ENCODE measurements at places on chromosomes 1 and 21.

- DNase-seq, result no peak
These were observed 22.6 kb downstream of the MAEL start for GRCh38 chr1:167011560-167012191.

GRCh38 chr1:162018418-162018817, 5.3 kb downstream of the OLFML2B start:
- DNase-seq, result no peak

DNA sequence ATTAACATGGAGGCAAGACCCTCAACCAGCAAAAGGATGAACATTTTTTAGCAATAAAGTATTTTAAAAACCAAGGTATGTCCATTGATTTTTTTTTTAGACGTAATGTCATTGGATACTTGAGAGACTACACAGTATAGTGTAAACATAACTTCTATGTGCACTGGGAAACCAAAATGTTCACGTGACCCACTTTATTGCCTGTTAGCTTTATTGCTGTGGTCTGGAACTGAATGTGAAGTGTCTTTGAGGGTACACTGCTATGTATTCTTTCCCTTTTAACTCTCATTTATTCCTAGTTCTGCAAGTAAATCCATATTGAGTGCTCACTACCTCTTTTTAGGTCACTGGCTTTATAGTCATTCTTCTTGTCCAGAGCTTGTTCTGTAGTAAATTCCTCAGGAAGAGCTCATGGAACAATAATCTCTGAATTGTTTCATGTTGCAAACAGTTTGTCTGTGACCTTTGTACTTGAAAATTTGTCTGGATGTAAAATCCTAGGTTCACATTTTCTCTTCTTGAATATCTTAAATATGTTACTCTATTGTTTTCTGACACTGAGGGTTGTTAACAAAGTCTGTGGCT, 20.6 kb downstream of the ABCD3 start:
- DNase-seq, result no peak

GRCh38 chr1:182376936-182377574, 14.5 kb downstream of the GLUL start:
- DNase-seq, result no peak

DNA sequence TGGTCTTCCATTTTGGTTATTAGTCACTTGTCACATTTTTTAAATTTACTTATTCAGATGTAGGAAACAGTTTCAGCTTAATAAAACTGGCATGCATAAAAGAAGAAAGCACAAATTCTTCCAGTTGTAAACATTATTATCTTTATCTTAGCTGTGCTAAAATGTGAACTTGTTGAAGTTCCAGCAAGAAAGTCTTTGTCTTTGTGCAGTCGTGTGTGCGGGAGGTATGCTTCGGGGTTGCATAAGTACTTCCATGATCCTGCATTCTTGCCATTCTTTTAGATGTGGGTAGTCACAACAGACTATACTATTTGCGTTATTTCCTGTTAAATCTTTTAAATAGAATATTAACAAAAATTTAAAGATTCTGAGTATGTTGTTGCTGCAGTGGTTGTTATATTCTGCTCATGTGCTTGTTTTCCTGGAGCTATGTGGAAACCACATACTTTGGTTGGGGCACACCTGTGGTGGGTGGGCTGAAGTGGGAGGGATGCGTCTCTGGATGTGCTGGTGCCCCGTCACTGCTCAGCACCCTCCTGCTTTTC, 49.9 kb downstream of the CBS start:
- DNase-seq, result no peak

DNA sequence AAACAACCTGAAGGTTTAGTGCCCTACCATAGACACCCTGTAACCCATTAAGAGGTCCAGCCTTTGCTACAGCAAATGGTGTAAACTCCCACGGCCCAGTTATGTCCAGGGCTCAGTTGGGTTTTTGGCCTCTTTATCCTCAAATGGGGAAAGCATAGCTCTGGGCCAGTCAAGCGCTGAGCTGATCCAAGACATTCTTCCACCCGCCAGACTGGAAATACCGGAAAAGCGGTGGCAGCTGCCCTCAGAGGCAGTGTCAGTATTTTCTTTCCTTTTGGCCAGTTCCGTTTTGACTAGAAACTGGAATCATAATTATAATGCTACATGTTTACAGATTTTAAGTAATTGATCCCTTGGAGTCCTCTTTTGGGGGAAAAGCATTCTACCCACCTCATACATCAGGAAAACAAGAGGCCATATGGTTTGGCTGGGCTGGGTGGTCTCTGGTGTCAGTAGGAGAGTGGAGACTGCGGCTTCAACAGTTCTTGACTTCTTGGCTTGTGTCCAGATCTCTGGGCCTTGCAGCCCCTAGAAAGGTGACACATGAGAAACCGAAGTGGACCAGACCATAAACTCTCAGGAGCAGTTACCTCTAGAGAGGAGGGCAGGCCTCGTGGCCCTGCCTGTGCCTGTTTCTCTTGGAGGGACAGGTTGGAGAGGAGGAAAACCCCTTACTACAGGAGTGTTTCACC, 30.2 kb upstream of the CLDN14 start:
- DNase-seq, result no peak

- no peak for DNase-seq
These were observed 5.5 kb downstream of the HIPK1 start for GRCh38 chr1:113934511-113935055.

DNA sequence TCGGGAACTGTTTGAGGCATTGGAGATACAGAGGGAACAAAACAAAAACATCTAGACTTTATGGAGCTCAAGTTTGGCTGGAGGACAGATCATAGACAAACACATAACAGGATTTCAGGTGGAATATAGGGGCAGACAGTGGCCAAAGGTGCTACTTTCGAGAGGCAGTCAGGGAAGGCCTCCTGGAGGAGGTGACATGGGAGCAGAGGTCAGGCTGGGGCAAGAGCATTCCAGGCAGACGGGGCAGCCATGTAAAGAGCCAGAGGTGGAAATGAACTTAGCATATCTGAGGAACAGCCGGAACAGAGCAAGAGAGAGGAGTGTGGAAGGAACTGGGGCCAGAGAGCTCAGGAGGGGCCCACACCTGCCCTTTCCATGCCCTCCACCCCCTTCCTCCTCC, 122.3 kb downstream of the DMRTB1 start:
- no peak for DNase-seq

DNA sequence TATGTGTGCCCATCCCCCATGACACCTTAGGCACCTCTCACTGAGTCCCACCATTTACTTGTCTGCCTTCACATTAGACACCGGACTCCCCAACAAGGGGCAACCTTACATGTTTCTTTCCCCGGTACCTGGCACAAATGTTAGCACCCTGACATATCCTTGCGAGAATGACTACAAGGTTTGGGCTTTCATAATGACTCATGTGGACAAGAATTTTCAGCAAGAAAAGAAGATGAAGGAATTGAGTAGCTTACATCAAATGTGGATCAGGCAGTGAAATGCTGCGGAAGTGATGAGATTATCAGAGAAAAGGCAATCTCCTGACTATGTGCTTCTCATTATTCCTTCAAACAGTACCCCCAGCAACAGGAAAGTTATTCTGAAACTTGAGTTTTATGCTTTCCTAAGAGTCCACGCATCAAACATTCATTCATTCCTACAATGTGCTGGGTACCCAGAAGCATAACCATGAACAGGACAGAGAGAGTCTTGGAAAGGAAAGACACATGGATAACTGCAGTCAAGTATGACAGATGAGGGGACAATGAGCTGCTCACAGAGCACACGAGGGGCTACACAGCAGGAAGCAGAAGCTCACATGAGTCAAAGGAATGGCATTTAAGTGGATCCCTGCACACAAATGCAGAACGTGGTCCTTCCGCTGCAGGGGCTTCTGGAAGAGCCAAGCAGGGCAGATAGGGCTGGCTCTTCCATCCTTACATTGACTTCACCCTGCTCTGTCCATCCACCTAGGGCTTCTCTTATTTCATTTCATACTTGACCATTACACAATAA, 112.1 kb downstream of the PCNX2 start:
- no peak for DNase-seq

GRCh38 chr1:3225661-3226060, 156.7 kb downstream of the PRDM16 start:
- DNase-seq, result no peak

- DNase-seq, result no peak
These were observed 3.8 kb downstream of the DNASE2B start for GRCh38 chr1:84402060-84402459.

DNA sequence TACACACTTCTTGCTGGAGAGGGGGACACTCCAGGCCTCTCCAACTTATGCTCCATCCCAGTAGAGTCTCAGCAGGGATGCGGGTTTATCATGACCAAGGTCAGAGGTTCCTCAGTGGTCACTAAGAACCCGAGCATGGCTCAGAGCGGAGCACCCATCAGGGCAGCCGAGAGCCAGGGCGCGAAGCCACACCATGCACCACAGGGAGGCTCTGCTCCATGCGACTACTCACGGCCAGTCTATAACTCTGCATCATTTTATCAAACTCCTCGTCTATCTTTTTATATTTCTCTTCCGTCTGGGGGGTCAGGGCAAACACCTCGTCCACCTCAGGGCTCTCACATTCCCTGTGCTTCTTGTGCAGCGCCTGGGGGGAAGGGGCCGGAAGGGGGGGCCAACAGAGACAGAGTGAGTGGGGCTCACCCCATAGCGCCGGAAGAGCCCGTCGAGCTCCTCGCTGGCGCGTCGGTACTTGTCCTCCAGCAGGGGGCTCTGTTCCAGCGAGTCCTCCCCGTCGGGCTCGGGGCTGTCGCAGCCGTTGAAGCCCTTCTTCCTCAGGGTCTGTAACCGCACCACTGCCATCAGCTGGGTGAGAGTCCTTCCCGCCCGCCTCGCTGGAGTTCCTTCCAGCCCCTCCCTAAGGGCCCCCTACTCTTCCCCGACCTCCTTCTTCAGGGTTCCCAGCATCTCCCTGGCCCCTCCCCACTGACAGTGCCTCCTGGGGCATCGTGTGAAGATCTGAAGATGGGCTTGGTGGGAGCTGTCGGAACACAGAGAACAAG, 20.0 kb downstream of the MEF2D start:
- DNase-seq, result peak; percentile 83

DNA sequence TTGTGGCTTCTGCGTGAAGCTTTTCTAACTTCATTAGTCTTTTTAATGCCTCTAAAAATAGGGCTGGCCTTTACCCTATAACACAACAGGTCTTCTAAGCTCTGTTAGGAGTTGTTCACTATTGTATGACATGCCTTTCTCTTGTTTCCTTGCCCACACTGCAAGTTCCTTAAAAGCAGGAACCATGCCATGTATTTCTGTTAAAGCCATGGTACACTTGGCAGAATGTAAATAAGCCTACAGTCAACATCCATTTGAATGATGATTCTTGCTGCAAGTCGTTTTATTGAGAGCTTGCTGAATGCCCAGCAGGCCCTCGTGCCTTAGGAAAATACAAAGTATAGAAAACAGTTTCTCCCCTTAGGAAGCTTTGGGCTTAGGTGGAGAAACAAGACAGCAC, 214.6 kb downstream of the DUSP10 start:
- DNase-seq, result no peak

- no peak for DNase-seq
These were observed 497 bp upstream of the FUCA1 start for GRCh38 chr1:23868557-23869016.

DNA sequence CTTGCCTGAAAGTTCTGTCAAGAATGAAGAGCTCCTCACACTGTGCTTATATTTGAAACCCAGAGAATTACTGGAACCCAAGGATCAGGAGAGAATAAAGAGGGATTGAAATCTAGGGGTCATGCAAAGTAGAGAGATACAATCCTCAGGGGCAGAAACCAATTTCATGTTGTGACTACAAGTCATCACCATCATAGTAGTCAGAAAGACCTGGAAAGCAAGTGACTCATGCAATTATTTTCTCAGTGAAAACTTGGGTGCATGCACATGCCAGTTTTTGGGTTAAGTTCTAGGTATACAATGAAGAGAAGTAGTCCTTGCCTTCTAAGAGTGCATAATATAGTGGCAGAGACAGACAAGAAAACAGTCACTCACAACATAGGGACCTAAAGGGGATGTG, 210.0 kb downstream of the ZC3H11B start:
- no peak for DNase-seq

- no peak for DNase-seq
These were observed 16.2 kb downstream of the NT5C1A start for GRCh38 chr1:39655578-39656268.

- DNase-seq, result no peak
These were observed 198.2 kb downstream of the LRRC7 start for GRCh38 chr1:69765951-69766350.

- DNase-seq, result no peak
These were observed 3.4 kb downstream of the DCST1 start for GRCh38 chr1:155037043-155037442.

DNA sequence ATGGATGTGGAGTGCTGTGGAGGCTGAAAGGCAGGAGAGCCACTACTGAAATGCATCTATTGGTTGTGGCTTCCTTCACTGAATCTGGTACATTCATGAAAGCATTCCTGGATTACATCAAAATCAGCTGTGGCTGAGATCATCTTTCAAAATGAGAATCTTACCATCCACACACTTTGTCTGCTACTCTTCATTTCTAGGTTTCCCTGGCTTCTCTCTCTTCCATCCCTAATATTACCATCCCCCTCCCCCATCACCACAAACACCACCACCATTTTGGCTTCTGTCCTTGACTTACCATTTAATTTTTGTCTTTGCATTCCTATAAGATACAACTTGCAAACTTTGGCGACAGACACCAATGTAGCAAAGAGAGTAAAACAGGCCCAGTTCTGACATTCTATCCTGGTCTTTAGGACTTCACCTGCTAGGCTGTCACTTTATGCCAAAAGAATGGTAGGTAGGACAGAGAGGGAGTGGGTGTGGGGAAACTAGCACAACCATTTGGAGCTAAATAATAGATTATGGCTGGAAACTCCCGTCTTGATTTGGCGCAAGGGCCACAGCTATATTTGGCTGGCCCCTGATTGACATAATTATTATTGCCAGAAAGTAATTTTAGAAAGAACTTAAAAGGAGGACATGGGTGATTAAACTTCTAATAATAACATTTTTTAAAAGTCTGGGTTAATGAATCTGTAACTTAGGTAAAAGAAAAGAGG, 15.1 kb upstream of the DUSP10 start:
- no peak for DNase-seq

- no peak for DNase-seq
These were observed 7.0 kb upstream of the CD58 start for GRCh38 chr1:116577759-116578314.

GRCh38 chr1:232634096-232634495, 4.2 kb upstream of the SIPA1L2 start:
- no peak for DNase-seq

- no peak for DNase-seq
These were observed 44.8 kb upstream of the TENT5C start for GRCh38 chr1:117561071-117561470.
